ENCODE measurements at places on chromosomes 1 and 21.

- DNase-seq: no peak
These were observed 84.6 kb upstream of the B3GALT2 start for GRCh38 chr1:193270996-193271395.

DNA sequence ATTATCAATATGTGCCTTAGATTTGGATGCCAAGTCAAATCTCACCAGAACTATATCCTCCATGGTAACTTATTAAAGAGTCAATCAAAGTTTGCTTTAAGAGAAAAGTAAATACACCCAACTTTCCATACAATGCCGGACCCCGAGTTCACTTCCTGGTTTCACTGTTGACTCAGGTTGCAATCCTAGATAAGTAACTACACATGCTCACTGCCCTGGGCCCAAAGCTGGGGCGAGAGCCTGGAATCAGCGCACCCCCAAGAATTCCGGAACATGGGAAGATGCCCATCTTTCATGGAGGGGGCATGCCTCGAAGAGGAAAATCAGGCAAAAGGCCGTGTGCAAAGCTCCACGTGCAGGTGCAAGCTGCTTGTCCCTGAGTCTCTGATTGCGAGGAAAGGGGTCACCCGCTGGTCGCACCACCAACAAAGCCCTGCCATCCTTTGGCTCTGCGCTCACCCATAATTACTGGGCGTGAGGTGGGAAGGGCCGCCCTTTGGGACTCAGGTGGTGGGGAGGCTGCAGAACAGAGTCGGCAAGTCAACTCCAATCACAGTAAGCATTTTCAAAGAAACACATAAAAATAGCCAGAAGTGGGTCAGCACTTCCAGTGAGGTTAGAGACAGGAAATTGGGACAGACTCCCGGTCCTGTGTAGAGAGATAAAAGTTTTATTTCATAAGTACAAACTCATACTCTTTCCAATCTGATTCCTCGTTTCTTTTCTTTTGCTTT, 167.7 kb downstream of the TOMM20 start:
- no peak for DNase-seq

DNA sequence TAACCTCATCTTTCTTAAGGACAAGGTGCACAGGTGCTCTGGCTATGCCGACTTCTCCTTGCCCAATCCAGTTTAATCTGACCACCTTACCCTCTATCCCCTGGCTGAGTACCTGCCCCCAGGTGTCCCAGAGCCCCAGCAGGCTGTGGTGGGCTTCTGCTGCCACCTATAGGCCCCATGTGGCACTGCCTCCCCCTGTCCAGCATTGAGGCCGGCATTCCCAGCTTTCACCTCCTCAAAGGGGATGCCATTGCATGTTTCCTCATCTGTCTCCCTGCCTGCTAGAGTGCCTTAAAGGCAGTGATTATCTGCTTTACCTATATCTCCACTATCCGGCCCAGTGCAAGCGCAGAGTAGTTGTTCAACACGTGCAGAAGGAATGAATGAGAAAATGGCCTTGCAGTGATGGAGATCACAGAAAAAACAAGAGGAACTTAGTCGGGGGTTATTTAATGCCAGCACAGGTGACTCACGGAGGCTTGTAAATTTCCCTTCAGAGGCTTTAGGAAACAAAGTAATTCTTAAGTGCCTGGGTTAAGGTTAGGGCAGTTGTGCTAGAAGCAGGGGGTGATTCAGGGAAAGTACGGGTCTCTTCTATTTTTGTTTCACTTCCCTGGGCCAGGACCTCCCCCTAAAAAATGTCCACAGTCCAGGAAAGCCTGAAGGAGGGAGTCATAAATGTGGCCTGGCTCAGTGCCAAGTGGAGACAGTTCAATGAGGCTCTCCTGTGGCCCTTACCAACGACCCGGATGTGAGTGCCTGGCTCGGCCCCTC, 131.8 kb upstream of the NGF start:
- no peak for DNase-seq

DNA sequence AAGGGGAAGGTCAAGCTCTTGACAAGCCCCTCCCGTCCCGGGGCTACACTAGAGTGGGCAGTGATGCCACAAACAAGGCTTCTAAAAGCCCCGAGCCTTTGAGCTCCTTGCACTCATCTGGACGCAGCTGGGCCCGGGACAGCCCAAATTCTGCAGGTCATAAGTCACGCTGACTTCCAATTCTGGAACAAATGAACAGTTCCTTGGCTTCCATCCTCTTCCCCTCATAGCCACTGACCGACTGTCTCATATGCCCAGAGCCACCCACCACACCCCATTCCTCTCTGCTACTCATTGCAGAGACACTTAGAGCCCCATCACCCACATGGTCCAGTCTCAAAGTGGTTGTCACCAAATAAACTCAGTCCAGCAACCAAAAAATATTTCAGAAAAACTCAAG, 32.8 kb upstream of the PRELP start:
- DNase-seq: no peak

- no peak for DNase-seq
These were observed 5.4 kb upstream of the SLAMF9 start for GRCh38 chr1:159959451-159959850.
